ENCODE measurements at places on chromosomes 7 and 10.

- peak; percentile 85 for DNase-seq
Observed at GRCh38 chr10:92847202-92847864, 987 bp upstream of the EXOC6 start.

- no peak for DNase-seq
Observed at GRCh38 chr7:44930921-44931320, 45.6 kb upstream of the PURB start.

- no peak for DNase-seq
Observed at GRCh38 chr10:13587391-13587790, 626 bp downstream of the PRPF18 start.

GRCh38 chr10:30241422-30242110, 107.5 kb downstream of the MTPAP start:
- no peak for DNase-seq

GRCh38 chr7:22949221-22949620, 64.7 kb downstream of the HYCC1 start:
- DNase-seq: no peak

GRCh38 chr10:12796401-12797160, 204.9 kb downstream of the CCDC3 start:
- DNase-seq: no peak

DNA sequence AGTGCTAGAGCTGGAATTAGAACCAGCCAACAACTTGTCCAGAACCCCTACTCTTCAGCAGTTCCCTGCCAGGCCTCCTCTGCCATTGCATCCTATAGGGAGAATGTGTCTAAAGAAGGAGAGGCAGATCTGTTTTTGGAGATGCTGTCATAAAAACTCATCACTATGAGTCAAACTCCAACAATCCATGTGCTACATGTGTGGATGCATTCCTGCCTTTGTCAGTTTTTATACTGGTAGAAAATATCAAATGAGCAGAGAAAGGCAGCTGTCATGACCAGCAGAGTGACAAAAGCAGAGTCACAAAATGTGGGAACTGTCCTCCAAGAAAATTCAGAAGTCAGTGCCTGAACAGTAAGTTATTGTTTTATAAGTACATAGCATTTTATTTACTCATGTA, 93.0 kb downstream of the ABLIM1 start:
- no peak for DNase-seq

DNA sequence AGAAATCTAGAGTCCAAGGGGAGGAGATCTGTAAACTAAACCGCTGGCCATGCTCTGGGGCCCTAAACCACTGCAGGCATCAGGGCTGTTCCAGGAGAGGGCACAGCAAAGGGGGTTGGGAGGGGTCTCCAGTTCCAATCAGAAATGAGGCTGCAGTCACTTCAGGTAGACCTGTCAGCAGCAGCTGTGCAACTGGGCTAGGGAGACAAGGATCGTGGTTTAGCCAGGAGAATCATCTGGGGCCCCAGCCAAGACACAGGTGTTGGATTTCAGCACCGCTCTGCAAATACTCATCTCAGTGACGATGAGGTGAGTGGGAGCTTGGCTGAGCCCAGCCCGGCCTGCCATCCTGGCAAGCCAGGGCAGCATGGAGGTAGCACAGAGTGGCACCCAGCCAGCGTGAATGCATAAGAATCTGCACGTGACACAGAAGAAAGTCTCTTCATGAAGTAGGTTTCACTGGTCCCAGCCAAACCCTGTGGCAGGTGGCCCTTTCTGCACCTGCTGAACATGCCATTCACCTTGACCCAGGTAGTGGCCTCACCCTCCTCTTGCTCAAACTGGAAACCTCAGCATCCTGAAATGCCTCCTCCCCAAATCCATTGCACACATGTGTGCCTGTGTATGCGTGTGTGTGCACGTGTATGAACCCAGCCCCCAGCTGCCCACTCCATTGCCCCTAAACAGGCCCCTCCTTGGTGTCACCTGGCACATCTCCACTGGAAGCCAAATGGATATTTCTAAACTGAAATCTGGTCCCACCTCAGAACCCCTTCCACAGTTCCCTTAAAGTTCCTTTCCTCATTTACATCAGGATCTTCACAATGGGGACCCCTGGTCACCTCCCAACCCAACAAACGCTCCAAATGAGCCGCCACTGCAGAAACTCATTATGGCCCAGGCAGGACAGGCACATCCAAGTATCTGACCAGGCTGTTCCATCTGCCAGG, 9.6 kb downstream of the GPRIN2 start:
- DNase-seq: no peak

GRCh38 chr7:121504482-121504881, 108.4 kb upstream of the FAM3C start:
- DNase-seq: no peak

DNA sequence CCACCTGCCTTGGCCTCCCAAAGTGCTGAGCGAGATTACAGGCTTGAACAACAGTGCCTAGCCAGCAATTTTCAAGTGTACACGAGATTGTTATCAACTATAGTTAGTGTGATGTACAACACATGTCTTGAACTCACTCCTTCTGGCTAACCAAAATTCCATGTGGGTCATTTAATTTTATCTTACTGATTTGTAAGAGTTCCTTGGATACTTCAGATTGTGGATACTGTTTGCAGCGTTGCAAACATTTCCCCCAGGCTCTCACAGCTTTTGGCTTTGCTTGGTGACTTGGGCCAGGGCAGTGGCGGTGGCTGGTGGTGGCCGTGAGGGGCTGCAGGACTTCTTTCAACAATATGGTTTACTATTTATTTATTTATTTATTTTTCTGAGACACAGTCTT, 8.5 kb upstream of the TMEM270 start:
- no peak for DNase-seq

GRCh38 chr10:124419635-124420034, 912 bp upstream of the OAT start:
- DNase-seq: no peak

- DNase-seq: peak; percentile 44
Observed at GRCh38 chr10:62244785-62245467, 23.7 kb downstream of the RTKN2 start.

- DNase-seq: no peak
Observed at GRCh38 chr10:374354-374753, 239.1 kb downstream of the ZMYND11 start.

GRCh38 chr7:36565792-36566356, 158.4 kb downstream of the AOAH start:
- peak; percentile 79 for DNase-seq

- no peak for DNase-seq
Observed at GRCh38 chr10:119768455-119769094, 42.7 kb downstream of the INPP5F start.

DNA sequence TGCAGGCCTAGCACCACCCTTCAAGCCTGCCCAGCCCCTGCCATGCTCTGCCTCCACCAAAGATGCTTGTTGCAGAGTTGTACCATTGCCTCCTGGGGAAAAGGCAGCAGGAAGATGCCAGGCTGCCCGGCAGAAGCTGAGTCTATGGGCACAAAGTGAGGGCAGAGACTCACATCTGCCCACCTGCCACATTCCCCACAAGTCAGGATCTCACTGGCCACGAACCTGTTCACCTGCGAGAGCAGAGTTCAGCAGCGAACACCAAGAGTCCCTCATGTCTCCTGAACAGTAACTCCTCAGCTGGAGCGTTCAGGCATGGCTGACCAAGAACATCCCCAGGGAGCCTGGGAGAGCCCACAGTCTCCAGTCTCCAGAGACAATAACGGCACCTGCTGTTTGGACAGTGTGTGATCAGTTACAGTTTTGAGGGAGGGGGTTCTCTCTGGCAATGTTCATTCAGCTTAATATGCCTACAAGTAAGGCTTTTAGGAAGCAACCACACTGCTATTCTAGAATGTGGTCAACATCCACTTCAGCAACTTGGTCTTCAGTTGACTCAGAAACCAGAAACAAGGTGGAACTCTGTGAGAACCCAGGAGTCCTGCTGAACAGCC, 78.5 kb downstream of the GRID1 start:
- DNase-seq: no peak

GRCh38 chr7:155256081-155256760, 41.5 kb upstream of the INSIG1 start:
- no peak for DNase-seq

- DNase-seq: peak; percentile 51
Observed at GRCh38 chr7:151038951-151039849, 9.1 kb upstream of the ASIC3 start.

- DNase-seq: no peak
Observed at GRCh38 chr10:75403939-75404814, 2.6 kb upstream of the ZNF503 start.

- no peak for DNase-seq
Observed at GRCh38 chr7:50864694-50865093, 82.0 kb upstream of the GRB10 start.
